M059J (cell line): ENCODE measurements at places on chromosomes 3 and 15. TPM values are rescaled to one million over a fixed set of nuclear protein-coding genes. Genes with fewer than 3 reads are reported as not detected.

GRCh38 chr15:74613089-74613952, 2.3 kb upstream of the CLK3 start:
- DNase-seq: peak; percentile 63

DNA sequence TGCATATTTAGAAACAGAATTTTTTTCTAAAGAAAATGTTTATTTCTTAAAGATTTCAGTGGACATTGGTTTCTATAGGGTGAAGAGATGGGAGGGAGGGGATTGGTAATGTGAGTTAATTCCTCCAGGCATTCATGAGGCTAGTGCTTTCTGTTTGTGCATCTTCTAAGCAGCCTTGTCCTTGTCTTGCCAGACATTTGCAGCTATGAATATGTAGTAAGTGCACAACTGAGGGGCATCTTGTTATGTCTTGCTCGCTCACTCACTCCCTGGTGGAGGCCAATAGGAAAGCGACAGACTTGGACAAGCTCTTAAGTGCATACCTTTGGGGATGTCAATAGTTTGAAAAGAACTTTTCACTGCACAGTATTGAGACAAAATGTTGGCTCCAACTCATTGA, 92.5 kb upstream of the ATP10A start:
- no peak for DNase-seq

DNA sequence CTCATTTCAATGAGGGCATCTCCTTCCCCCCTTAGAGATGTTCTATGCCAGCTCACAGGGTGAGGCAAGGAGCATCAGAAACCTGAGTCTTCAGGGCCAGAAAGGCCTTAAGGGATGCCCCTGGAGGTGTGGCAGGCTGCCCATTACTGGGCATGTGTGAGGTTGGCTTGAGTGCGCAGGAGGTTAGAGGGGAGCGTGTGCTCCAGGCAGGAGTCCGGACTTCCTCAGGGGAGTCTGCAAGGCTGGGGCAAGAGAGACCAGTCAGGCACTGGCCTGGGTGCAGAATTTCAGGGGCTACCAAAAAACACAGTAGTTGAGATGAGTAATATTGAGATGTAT, 1.9 kb downstream of the LOXL1 start:
- DNase-seq: peak; percentile 67

DNA sequence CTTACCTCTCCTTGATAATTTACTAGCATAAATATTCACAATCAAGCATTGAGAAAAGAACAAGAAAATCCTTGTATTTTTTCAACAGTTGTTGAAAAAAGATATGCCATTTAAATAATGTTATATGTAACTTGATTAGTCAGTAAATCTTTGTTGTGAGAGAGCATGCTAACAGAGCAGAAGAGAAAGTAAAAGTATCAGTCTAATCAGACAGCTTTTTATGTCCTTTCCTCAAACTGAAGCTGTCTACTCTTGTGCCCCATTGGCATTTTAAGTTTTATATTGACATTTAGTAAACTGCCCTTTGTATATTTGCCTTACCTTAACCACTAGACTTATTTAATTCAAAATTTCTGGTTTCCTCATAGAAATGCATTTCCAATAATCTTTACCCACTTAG, 668.7 kb downstream of the OTOL1 start:
- DNase-seq: no peak

- DNase-seq: no peak
Observed at GRCh38 chr3:19173945-19174344, 25.6 kb downstream of the KCNH8 start.

- peak; percentile 99 for DNase-seq
Observed at GRCh38 chr3:149657926-149658743, at the start of gene WWTR1. TSS of gene WWTR1 (minus strand) at chr3:149658025. CDS start at chr3:149657306, 719 bp downstream.

DNA sequence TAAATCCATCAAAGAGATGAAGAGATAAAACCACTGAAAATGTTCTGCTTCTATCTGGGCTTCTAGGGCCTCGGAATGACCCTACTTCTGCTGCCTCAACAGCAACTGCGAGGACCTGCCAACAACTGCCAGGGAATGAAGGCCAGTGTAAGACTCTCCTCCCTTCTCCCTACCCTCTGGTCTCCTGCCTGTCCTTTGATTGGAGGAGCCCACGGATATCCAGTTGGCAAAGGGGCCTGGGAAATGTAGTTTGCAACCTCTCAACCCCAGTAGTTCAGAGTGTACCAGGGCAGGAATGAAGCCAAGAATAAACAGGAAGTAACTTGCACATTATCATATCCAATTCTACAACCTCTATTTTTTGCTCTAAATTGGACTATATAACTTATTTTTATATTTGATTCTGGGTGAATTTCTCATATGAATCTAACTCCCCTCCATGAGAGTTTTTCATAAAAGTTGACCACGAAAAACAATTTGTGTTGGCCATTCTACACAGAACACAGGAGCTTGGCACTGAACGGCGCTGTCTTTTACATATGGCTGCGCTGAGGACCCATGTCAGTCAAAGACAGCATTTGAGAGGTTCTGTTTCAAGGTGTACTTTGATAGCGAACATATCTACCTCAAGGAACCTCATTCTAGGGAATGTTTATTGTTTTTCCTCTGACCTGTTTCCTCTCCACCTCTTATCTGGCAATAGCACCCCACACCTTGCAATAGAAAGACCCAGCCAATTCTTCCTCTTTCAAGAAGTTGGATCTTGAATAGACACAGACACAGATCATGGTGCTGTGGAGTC, 91.1 kb upstream of the RNF7 start:
- peak; percentile 85 for DNase-seq

- DNase-seq: no peak
Observed at GRCh38 chr3:150760431-150761200, 2.4 kb downstream of the SIAH2 start.

DNA sequence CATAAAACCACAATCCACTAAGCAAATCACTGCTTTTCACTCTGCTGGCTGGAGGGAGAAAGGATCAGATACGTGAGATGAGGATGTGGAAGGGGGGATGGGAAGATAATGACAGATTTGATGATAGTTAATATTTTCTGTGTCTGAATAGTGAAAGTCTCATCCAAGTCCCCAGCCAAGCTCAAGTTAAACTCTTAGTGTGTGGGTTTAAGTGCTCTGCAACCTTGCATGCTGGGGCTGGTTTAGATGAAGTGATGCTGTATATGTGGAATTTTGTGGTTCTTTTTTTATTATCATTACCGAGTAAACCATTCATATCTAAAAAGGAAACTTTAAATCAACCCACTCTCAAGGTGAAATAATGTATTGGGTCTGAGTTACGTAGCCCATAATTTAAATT, 111.0 kb downstream of the TPRG1 start:
- DNase-seq: no peak

DNA sequence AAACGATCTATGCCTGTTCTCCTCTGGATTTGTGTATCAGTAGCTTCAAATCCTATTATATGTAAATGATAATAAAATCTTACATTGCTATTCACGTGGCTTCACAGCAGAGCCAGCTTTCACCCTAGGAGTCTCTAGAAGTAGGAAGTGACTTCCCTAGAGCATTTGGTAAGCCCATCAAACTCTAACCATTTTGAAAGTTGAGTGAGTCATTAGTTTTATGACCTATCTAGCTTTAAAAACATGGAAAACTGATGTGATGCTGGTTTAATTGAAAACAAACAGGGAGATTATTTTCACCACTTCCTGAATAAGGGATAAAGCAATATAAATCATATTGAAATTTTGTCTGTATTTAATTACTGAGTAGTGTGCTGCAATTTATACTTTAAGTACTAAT, 275.2 kb downstream of the EPHA6 start:
- DNase-seq: no peak

- DNase-seq: peak; percentile 41
Observed at GRCh38 chr3:150545419-150546225, 674 bp downstream of the SERP1 start.

LTK gene
- not detected in 2 replicates for total RNA-seq

GRCh38 chr15:64691896-64692565, 83.4 kb downstream of the RBPMS2 start:
- DNase-seq: no peak

DNA sequence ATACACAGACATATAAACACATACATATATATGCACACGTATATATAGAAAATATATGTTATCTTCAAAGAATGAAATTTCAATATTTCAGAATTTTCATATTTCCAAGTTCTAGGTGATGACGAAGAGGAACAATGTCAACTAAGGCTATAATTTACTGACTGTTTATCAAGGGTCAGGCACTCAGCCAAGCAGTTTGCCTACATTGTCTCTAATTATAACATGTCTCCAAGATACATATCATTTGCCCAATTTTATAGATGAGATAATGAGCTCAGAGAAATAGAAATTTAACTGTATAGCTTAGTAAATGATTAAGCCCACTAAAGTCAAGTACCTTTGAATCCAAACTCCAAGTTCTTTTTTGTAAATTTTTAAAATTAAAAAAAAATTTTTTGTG, 99.9 kb upstream of the PLSCR4 start:
- DNase-seq: no peak

C15orf62 gene
- 0.05 and 0.49 TPM in 2 replicates for total RNA-seq

DNA sequence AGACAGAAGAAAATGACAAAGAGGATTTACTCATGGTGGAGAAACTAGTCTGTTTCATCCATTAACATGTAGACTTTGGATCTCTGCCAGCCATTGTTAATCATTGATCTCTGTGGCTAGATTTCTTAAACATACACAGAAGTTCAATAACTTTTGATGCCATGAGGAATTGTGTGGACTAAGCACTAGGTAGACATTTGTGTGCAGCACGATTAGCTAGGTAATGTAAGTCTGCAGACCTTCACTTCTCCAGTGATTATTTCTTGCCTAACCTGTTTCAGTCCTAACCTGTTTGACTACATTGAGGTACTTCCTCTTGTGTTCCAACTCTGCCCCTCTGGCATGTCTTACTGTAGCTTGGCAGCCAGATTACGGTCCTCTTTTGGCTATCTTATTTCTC, 928.5 kb upstream of the ROBO1 start:
- DNase-seq: no peak

- no peak for DNase-seq
Observed at GRCh38 chr15:31340047-31340446, 13.4 kb downstream of the KLF13 start.

OR5K2 gene
- not detected in 2 replicates for total RNA-seq

CTXN2 gene
- 0.20 TPM in 1 of 2 replicates, not detected in the other for total RNA-seq

SLC27A2 gene
- 43.0 and 60.3 TPM in 2 replicates for total RNA-seq
